ENCODE measurements at places on chromosomes 6 and 20. TPM values are rescaled to one million over a fixed set of nuclear protein-coding genes. Genes with fewer than 3 reads are reported as not detected.

The DCDC2 gene
- total RNA-seq, result 84.9 TPM

The SLC35B3 gene
- total RNA-seq, result 17.4 TPM

The FABP7 gene
- total RNA-seq, result not detected

The RRAGD gene
- 57.9 TPM for total RNA-seq

The DEF6 gene
- total RNA-seq, result 9.1 TPM

The JAG1 gene
- total RNA-seq, result 184 TPM

The GHRH gene
- not detected for total RNA-seq

The FAM83C gene
- total RNA-seq, result not detected

The XKR7 gene
- 0.23 TPM for total RNA-seq

The RIPOR3 gene
- total RNA-seq, result 18.1 TPM

The CGA gene
- 0.35 TPM for total RNA-seq

The MAFB gene
- total RNA-seq, result 47.9 TPM

The PDYN gene
- total RNA-seq, result 0.12 TPM

The ACSS1 gene
- 33.9 TPM for total RNA-seq

The HLA-DRB5 gene
- total RNA-seq, result 1.8 TPM

The WFDC5 gene
- not detected for total RNA-seq

The ACTL10 gene
- 0.70 TPM for total RNA-seq

The PNLDC1 gene
- total RNA-seq, result not detected

The DZANK1 gene
- total RNA-seq, result 5.4 TPM

The POPDC3 gene
- total RNA-seq, result 4.7 TPM

The EGFL8 gene
- 14.0 TPM for total RNA-seq

The GPX6 gene
- total RNA-seq, result not detected

The HTR1E gene
- total RNA-seq, result 0.93 TPM

The FAM209A gene
- not detected for total RNA-seq

The SLC22A1 gene
- total RNA-seq, result 1.3 TPM

The PRSS16 gene
- total RNA-seq, result 0.47 TPM

The ELOVL2 gene
- 2.3 TPM for total RNA-seq

The KHDC1L gene
- not detected for total RNA-seq

The MYLK2 gene
- 21.3 TPM for total RNA-seq

The GRM1 gene
- total RNA-seq, result 0.23 TPM

The C6orf58 gene
- total RNA-seq, result not detected

The SLC17A5 gene
- 14.2 TPM for total RNA-seq

The NAPB gene
- 18.2 TPM for total RNA-seq

The TPBG gene
- 32.2 TPM for total RNA-seq

The DUSP15 gene
- 18.0 TPM for total RNA-seq

The CFAP61 gene
- total RNA-seq, result 7.1 TPM

The CCNC gene
- 45.7 TPM for total RNA-seq

The LAMA4 gene
- total RNA-seq, result 127 TPM

The TMEM242 gene
- total RNA-seq, result 10.3 TPM

The LTB gene
- 3.1 TPM for total RNA-seq

The AGPAT4 gene
- 25.9 TPM for total RNA-seq

The TMEM181 gene
- total RNA-seq, result 16.8 TPM

The ADGB gene
- 0.12 TPM for total RNA-seq

The TSBP1 gene
- total RNA-seq, result not detected

The TAGAP gene
- total RNA-seq, result 3.3 TPM

The CD109 gene
- total RNA-seq, result 18.4 TPM

The BPIFB2 gene
- total RNA-seq, result not detected

The POU5F1 gene
- 11.4 TPM for total RNA-seq

The UBE2C gene
- total RNA-seq, result 22.7 TPM
